ENCODE measurements at places on chromosomes 12 and 14. TPM values are rescaled to one million over a fixed set of nuclear protein-coding genes. Genes with fewer than 3 reads are reported as not detected.

The KRT72 gene
- not detected for polyA plus RNA-seq

The ZNF26 gene
- 1.7 TPM for polyA plus RNA-seq

The LDHB gene
- polyA plus RNA-seq = 475 TPM

The TBC1D30 gene
- polyA plus RNA-seq = 12.0 TPM

The ANKS1B gene
- polyA plus RNA-seq = 43.3 TPM

The GPR68 gene
- polyA plus RNA-seq = 3.0 TPM

The COL2A1 gene
- polyA plus RNA-seq = 1.7 TPM

The G2E3 gene
- polyA plus RNA-seq = 3.4 TPM

The C12orf56 gene
- polyA plus RNA-seq = 2.5 TPM

The SLC35F4 gene
- polyA plus RNA-seq = 0.83 TPM

DNA sequence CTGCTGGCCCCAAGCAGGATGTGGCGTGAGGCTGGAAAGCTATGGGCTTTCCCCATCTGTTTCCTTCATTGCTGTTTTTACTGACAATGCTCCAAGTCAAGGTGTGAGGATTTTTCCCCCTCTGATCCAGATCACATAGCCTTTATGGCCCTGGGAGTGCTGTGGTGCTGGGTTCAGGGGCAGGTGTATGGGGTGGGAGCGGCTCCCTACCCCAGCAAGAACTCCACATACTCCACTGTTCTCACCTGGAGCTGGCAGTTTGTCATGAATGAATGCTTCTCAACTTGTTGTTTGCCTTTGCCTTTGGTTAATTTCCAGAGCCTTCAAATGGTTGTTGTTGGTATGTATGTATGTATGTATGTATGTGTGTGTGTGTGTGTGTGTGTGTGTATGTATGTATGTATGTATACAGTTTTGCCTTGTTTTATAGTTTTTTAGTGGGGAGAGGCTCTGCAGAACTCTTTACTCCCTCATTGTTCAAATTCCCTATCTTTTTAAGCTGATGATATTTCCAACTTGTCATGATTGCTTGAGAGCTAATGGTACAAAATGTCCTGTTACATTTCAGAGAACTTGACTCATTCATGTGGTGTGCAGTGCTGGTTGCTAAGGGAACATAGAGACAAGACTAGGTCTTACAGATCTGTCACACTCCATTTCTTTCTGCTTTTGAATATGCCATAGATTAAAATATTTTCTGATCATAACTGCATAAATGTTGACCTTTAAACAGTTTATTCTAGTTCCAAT lies 36.6 kb upstream of the ASPG start:
- peak; percentile 66 for DNase-seq

- peak; percentile 43 for DNase-seq
Observed at GRCh38 chr12:27015730-27016076, 1.5 kb upstream of the TM7SF3 start.

DNA sequence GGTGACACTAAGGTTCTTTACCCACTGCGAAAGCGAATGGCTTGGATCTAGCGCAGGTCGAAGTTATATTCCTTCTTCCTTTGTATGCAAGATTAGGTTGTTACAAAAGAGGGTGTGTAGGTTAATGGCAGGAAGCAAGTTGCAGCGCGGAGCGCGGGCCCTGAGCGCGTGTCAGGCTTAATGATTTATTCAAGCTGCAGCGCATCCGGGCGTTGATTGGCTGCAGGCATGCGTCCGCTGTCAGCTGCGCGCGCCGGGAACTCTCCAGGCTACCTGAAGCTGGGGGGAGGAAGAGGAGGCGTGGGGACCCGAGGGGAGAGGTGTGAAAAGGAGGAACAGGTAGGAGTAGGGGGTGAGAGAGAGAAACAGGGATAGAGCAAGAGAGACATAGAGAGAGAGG lies 7.4 kb downstream of the ASCL1 start:
- peak; percentile 88 for DNase-seq

- no peak for DNase-seq
Observed at GRCh38 chr12:19946550-19946949, 421.8 kb upstream of the PDE3A start.

DNA sequence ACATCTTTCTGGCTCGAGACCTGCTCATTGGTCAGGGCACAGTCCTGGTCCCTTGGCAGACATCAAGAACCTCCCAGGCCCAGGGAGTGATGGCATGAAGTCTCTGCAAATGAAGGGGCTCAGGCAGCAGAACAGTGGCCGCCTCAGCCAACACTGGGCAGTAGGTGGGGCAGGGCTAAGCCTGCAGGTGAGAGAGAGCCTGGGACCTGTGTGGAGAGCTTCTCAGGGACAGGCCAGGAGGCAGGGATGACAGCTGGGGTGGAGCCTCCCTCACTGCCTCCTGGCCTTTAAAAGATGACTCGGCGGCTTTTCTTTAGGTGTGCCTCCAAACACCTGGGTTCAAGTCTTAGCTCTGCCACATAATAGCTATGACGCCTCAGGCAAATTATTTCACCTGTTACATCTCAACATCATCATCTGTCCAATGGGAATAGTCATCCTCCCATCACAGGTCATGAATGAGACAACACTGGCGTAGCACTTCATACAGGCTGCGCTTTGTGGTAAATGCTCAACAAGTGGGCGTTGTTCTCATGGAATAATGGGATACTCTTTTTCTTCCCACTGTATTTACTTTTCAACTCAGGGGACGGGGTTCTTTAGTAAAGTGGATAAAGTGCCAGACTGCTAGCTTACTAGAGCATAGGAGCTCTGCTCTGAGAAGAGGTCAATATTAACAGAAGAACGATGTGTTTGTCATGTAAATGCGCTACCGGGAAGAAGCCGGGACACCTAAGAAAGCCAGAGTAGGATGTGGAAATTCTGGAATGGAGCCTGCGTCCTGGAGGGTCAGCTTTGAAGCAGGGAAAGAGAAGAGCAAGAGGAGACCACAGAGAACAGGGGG lies 277.4 kb downstream of the FOXN3 start:
- DNase-seq = no peak

DNA sequence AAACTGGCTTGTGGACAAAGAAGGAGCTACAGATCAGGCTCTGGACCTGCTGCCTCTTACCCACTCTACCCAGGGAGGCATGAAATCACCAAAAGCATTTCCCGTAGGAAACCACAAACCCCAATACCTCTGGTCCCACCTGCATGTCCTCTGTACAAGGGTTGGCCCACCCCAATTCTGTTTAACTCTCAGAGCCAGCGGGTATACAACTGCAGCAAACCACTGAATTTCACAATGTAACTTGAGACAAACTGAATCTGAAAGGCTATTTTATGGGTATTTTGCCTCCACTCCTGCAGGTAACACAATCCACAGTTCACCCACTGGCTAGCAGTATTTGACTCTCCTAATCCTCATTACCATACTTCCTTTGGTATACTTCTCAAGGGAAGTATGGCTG lies 16.5 kb downstream of the SIX1 start:
- DNase-seq = no peak

DNA sequence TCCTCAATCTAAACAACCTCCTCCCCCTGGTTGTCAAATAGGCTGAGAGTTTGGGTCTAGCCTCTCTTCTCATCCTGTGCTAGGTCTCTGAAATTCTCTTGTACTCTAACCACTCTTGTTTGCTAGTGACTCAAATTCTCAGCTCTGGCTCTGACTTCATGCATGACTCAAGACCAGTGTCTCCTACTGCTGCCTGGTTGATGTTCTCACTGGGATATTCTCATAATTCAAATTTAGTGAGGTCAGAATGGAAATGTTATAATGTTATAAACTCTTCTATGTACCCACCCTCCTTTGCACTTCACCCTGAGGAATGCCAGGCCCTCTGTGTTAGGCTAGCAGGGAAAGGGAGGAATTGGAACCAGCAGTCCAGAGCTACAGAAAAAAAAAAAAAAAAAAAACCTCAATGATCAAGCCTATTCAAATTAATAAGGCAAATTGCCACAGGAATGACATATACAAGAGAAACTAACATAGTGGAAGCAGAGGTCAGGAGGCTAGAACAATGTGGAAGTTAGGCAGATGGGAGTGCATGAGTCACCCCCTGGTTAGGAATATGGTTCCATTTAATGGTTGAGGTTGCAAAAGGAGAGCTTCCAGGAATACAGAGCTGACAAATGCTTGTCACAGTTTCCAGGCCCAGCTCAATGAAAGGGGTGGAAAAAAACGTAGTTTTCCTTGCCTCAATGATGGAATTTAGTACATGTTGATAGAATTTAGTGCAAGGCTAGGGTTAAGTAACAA lies 459.5 kb downstream of the RMST start:
- no peak for DNase-seq

- no peak for DNase-seq
Observed at GRCh38 chr12:6817098-6817497, 4.5 kb upstream of the GPR162 start.

DNA sequence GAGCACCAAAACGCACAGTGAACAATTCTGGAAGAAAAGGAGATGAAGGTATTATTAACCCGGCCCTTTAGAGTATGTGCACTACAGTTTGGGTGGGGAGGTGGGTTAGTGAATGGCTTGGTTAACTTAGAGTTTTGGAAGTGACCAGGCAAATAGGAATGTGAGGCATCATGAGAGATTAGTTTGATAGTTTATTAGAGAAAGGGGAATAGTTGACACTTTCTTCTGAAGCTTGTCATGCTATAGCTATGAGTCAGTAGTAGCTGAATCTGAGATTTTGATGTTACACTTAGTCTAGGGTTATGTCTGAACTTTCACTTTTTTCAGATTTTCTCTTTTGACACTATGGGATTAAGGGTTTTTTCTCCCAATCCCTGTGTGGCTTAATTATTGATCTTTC lies 567.2 kb downstream of the SNAPC1 start:
- no peak for DNase-seq

DNA sequence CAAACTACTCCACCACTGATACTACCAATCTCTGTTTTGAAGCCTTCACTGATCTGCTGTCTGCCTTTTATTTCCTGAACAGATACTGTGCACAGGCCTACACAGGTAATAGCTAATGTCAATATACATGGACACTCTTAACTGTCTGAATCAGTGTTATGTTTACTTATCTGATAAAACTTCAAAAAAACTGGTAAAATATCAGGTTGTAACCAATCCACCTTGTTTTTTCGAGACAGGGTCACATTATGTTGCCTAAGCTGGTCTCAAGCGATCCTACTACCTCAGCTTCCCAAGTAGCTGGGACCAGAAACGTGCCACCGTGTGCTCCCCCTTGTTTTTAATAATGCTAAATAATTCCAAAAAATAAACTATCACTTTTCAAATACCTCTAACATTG lies 43.5 kb downstream of the HECTD1 start:
- no peak for DNase-seq

- DNase-seq = no peak
Observed at GRCh38 chr12:67523538-67523937, 125.0 kb upstream of the DYRK2 start.

- no peak for DNase-seq
Observed at GRCh38 chr12:10220398-10221077, 7.9 kb downstream of the GABARAPL1 start.

GRCh38 chr14:65940056-65940735 lies 527.7 kb downstream of the FUT8 start:
- DNase-seq = peak; percentile 24

GRCh38 chr12:102869571-102869970 lies 47.5 kb downstream of the PAH start:
- DNase-seq = no peak

GRCh38 chr12:52423661-52424500 lies 10.3 kb downstream of the KRT75 start:
- no peak for DNase-seq

GRCh38 chr14:71206123-71206522 lies 298.9 kb downstream of the PCNX1 start:
- DNase-seq = no peak

GRCh38 chr12:110600254-110600653 lies 13.7 kb upstream of the TCTN1 start:
- peak; percentile 72 for DNase-seq

- peak; percentile 90 for DNase-seq
Observed at GRCh38 chr12:13864081-13864673, 117.2 kb downstream of the GRIN2B start.

- DNase-seq = no peak
Observed at GRCh38 chr12:80551897-80552296, 107.9 kb downstream of the PTPRQ start.

- peak; percentile 6 for DNase-seq
Observed at GRCh38 chr12:69698769-69699540, at the start of gene BEST3. BEST3 (minus strand) TSS chr12:69699303; CDS start chr12:69697798, 1,505 bp downstream.

- no peak for DNase-seq
Observed at GRCh38 chr12:63093711-63094110, 57.3 kb downstream of the AVPR1A start.

- no peak for DNase-seq
Observed at GRCh38 chr12:39440101-39440500, 2.8 kb downstream of the KIF21A start.

GRCh38 chr14:71328183-71328582 lies 420.9 kb downstream of the PCNX1 start:
- no peak for DNase-seq

Measured in brain (organoid and tissue), 16 donors.